ENCODE measurements at places on chromosomes 5 and 9. TPM values are rescaled to one million over a fixed set of nuclear protein-coding genes. Genes with fewer than 3 reads are reported as not detected.

Gene IFNA5
- not detected for polyA plus RNA-seq

Gene GTF3C5
- polyA plus RNA-seq: 57.2 TPM

Gene RHOBTB3
- polyA plus RNA-seq: 26.5 TPM

Gene NEURL1B
- polyA plus RNA-seq: 2.7 TPM

Gene CPLANE1
- 2.6 TPM for polyA plus RNA-seq

All from stomach (tissue), 19 donors.